RPMI8226 (cell line): ENCODE measurements at places on chromosomes 2 and 18.

- DNase-seq: no peak
Observed at GRCh38 chr2:216274194-216274840, 98.0 kb downstream of the MARCHF4 start.

DNA sequence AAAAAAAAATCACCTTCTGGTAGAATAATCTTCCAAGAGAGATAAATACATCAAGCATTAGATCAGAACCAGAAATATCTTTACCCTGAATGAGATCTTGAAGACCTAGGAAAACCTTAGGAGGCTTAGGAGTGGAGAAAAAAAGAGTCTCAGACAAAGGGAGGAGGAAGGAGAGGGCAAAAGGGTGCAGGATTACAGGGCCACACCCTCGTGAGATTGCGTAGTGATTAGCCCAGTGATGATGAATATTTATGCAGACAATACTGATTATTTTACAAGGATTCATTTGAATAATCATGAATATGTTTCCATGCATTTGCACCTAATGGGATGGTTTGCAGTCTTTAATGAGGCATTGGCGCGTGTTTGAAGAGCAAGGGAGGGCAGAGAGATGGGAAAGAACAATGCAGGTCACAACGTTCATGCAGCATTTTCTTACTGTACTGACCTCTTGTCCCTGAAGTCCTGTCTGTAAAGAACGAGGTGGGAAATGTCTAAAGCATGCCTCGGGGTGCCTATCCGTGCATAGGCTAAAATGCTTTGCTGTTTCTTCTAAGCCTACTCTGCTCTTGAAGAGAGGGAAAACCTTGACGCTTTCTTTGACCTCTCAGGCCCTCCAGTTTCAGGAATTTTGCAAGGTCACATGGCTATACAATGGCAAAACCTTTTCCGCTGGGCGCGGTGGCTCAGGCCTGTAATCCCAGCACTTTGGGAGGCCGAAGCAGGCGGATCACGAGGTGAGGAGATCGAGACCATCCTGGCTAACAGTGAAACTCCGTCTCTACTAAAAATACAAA is 18.6 kb upstream of the ZNF532 start:
- no peak for DNase-seq

- DNase-seq: no peak
Observed at GRCh38 chr2:151553-152334, 105.4 kb upstream of the FAM110C start.

GRCh38 chr2:54503192-54503591 is 47.1 kb downstream of the SPTBN1 start:
- DNase-seq: peak; percentile 15

DNA sequence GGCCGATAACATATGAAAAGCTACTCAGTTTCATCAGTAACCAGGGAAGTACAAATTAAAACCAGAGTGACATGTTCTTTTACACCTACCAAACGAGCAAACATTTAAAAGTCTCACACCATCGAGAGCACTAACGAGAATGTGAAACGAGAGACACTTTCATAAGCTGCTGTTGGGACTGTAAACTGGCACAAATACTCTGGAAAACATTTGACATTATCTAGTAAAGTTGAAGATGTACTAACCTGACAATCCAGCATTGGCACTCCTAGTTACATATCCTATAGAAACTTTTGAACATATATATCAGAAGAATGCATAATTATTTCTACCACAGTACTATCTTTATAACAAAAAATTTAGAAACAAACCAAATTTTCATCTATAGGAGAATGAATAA is 28.1 kb downstream of the NBAS start:
- no peak for DNase-seq

DNA sequence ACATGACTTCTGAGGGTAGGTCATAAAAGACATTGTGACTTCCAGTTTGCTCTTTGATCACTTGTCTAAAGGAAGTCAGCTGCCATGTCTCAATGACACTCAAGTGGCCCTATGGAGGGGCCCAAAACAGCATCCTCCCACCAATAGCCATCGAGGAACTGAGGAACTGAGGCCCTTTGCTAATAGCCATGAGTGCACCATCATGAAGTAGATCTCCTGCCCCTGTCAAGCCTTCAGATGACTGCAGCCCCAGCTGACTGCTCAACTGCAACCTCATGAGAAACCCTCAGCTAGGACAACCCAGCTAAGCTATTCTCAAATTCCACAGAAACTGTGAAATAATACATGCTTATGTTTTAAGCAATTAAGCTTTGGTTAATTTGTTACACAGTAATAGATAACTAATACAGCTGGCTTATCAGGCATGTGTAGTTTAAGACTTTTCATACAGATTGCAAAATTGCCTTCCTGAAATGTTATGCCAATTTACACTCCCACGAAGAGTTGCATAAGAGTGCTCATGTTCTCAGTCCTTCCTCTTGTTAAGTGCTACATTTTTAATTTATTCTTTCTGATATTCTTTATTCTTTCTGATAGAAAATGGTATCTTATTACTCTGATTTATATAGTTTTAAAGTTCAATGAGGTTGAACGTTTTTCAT is 105.6 kb upstream of the NDUFV2 start:
- DNase-seq: no peak

GRCh38 chr18:56541793-56542192 is 96.6 kb downstream of the TXNL1 start:
- DNase-seq: peak; percentile 12

DNA sequence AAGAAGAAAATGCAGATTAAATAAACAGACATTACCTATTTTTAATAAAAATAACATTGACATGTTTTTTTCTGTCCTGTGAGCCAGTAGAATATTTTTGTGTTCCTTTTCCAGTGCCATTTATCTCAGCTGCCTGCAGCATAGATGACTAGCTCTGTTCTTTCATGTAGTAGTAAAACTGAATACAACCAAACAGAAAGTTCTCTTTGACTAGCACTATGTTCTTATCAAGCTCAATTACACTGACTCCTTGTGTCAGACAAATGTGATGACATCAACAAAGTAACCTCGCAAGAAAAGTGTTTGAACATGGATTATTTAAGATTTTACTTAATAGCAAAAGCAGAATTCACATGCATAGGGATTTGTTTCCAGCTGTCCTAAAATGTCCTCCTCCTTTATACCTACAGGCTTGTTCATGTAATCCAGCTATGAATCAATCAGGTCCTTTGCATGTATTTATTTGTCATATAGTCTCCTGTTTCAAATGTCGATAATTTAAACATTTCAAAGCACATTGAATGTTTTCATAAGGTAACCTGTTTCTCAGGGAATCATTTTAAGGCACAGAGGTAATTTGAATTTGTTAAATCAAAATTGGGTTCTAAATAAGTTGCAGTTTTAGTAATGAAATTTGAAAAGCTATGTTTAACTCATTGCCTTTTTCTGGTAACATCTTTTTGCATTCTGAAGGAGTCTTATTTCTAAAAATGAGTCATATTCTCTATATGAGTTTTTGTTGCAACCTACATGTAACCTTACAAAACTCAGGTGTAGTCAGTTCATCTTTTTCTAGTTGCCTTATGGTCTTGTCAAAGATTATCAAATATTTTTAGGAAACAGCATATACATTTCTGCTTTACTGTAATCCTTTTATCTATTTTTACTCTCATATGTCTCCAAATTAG is 215.3 kb upstream of the GULP1 start:
- no peak for DNase-seq

GRCh38 chr18:22814329-22814703 is 118.8 kb upstream of the RBBP8 start:
- no peak for DNase-seq

GRCh38 chr2:239956818-239957261 is 68.3 kb downstream of the NDUFA10 start:
- DNase-seq: no peak

- DNase-seq: no peak
Observed at GRCh38 chr18:35564795-35565453, 16.6 kb upstream of the GALNT1 start.

DNA sequence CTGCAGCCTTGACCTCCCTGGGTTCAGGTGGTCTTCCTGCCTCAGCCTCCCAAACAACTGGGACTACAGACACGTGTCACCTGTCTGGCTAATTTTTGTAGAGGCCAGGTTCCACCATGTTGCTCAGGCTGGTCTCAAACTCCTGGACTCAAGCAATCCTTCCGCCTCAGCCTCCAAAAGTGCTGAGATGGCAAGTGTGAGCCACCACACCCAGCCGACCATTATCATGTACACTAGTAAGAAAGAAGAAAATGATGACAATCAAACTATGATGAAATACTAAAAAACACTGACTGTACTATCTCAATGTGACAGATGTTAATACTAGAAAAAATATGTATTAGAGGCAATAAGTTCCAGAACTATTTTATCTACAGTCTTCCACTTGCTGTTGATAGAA is 420.9 kb downstream of the TRIB2 start:
- no peak for DNase-seq

GRCh38 chr18:52813635-52814416 is 473.8 kb downstream of the DCC start:
- DNase-seq: no peak

- DNase-seq: peak; percentile 73
Observed at GRCh38 chr2:70861777-70862625, 26.4 kb upstream of the CD207 start.

DNA sequence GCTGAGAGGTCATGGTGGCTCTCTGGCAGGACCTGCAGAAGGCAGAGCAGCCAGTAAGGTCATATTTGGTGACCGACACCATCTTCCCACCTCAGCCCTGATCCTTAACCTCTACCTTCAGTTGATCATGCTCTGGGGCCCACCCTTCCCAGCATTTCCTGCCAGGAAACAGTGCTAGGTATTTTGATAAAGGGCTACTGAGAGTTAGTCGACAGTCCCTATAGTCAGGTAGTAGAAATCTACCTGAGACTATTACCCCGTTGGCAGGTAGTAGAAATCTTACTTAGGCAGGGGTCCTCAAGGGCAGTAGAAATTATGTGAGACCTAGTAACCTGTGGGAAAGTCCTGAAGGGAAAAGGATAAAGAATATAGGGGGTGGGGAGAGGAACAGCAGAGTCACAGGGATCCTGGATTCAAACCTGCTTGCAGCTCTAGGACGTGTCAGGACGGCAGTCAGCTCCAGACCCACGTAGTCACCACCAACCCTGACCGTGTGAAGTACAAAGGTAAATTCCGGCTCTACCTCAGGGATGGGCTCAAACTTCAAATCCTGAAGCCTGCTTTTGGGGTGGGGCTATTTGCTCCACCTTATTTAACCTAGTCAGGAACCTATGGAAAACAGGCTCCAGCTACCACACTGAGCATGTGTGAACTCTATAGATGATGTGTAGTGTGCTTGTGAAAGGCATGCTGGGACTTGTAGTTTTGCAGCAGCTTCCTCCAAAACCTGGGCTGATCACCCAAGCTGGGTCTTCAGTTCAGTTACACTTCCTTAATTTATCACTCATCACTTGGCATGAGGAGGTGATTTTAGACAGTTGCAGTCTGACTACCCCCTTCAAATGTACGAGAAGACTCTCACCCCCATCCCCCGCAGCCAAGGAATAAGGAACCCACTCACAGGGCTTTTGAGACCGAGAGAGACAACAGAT is at the start of gene DQX1:
TSS of gene DQX1 (minus strand) at position 515 of the 932 bp plus-strand sequence. CDS start at position 13, 502 bp downstream.
- DNase-seq: peak; percentile 40

DNA sequence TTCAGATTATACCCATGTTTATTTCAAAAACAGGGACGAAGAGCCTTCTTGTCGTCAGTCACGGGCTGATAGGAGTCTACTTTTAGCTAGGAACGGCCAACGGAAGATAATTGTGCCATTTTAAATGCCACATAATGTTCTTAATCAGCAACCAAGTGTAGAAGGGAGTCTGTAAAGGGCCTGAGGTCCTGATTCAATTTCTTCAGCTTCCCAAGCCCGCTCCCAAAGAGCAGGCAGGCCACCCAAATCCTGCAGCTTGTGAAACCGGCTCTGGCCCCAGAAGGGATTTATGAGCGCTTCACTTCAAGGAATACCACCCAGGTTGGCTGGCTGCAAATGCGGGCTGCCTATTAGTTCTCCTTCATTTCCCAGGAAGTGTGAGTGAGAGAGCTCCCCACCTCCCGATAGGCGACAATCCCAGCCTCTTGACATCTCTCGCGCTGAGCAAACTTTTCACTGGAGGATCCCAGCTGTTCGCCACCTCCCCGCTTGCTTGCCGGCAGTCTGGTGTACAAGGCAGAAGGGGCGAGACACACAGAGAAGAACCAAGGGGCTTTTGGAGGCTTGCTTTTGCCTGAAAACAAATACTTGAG is 272.9 kb downstream of the CDH20 start:
- DNase-seq: no peak

- no peak for DNase-seq
Observed at GRCh38 chr2:225763711-225764110, 364.2 kb downstream of the NYAP2 start.

- DNase-seq: no peak
Observed at GRCh38 chr2:108588070-108588668, 53.9 kb downstream of the LIMS1 start.

DNA sequence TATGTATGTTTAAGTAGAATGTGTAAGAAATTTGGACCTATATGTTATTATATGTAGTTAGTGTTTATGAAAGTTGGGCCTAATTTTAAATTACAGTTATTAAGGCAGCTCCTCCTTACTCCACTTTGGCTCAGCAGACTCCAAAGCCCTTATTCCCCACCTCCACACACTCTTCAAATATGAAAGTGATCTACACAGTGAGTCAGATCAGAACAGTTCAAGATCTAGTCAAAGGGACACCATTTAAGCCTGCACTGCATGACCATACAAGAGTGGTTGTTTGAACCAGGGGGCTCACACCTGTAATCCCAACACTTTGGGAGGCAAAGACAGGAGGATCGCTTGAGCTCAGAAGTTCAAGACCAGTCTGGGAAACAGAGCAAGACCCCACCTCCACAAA is 21.2 kb upstream of the PMAIP1 start:
- no peak for DNase-seq

GRCh38 chr2:199596549-199596948 is 138.8 kb upstream of the SATB2 start:
- peak; percentile 48 for DNase-seq

GRCh38 chr2:46002507-46002883 is 294.7 kb upstream of the EPAS1 start:
- DNase-seq: no peak

DNA sequence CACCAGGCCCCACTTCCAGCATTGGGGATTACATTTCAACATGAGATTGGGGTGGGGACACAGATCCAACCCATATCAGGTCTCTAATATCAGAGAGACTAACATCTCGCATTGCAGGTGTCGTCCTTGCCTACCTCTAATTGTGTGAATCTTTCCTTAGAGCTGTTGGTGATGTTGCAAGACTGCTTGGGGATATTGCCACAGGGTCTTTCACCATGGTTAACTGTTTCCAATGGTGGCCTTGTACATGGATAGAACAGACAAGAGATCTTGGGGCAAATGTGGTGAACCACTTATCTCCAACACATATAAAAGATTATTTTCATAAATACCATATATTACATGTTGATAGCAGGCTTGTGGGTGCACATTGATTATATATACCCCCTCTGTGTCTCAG is 270.3 kb upstream of the LINC00305 start:
- no peak for DNase-seq
